Right atrium auricular region (tissue), 2 donors: ENCODE measurements at places on chromosomes 3 and 15. TPM values are rescaled to one million over a fixed set of nuclear protein-coding genes. Genes with fewer than 3 reads are reported as not detected.

Gene EPHB1
- 1.9 TPM for total RNA-seq

Gene DAZL
- total RNA-seq, result not detected

Gene BFSP2
- total RNA-seq, result not detected

Gene DAPK2
- total RNA-seq, result 28.8 TPM

Gene ANKRD34C
- 0.20 TPM for total RNA-seq

Gene MAP6D1
- 0.79 TPM for total RNA-seq

Gene TIGIT
- not detected for total RNA-seq

Gene IQGAP1
- total RNA-seq, result 56.5 TPM

Gene ZFYVE19
- 10.1 TPM for total RNA-seq

Gene TRPM1
- not detected for total RNA-seq

Gene CYP8B1
- total RNA-seq, result not detected

Gene SPG21
- 48.8 TPM for total RNA-seq

Gene AADAC
- 0.70 TPM for total RNA-seq

Gene KLHL40
- total RNA-seq, result 0.63 TPM

Gene NUP210
- total RNA-seq, result 4.4 TPM
